ENCODE measurements at places on chromosomes 13 and 19.

GRCh38 chr13:27172495-27172842 is 858 bp upstream of the USP12 start:
- no peak for DNase-seq

DNA sequence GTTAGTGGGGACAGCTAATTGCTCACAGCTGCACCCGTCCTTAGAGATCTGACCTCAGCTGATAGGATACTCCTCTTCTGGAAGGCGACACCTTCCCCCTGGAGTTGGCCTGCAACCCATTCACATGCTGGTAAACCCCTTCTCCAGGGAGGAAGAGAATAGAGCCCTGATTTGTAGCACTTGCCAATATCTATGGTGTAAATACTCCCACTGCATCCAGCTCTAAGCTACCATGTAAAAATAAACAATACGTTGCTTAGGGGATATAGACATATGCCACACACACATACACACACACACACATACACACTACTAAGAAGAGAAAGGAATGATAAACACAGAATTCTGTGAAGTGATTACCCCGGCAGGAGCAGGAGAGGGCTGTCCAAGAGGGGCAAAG is 49.4 kb upstream of the KCTD15 start:
- DNase-seq, result no peak

DNA sequence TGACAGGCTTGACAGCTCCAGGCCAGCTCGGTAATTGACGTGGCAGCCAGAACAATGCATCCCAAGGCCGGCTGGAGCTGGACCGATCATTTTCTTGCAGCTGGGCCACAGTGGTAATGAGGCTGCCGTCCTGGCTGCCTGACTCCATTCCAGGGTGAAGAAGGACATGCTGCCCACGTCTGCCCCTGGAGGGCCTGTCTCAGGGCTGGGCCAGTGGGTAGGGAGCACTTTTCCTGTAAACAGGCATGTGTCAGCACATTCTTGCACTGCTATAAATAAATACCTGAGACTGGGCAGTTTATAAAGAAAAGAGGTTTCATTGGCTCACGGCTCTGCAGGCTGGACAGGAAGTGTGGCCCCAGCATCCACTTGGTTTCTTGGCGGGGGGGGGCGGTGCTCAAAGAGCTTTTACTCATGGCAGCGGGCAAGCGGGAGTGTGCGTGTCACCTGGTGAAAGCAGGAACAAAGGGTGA is 38.1 kb upstream of the KCTD15 start:
- no peak for DNase-seq

GRCh38 chr19:20313894-20314293 is 146.9 kb downstream of the ZNF486 start:
- no peak for DNase-seq

GRCh38 chr13:24173795-24174194 is 13.3 kb downstream of the SPATA13 start:
- no peak for DNase-seq

DNA sequence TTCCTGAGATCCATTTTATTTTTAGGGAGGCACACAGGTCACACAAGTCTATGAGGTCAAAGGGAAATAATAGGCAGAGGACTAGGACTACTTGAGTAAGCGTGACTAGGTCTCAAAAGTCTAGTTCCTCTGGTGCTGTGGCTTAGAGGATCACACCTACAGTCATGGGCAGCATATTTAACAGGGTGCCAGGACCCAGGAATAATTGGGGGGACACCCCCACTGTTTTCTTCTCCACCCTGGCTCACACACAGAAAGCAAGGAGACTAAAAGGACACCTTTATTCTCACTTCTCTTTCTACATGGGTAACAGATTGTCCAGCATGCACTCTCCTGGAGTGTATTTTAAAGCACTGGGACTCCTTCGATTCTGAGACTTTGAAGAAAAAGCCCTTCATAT is 26.2 kb downstream of the OXGR1 start:
- no peak for DNase-seq

- DNase-seq, result no peak
These were observed 18.3 kb upstream of the SLC1A5 start for GRCh38 chr19:46806656-46807055.
